CD4-positive, alpha-beta T cell treated with Interleukin-6 for 4 hours (primary cell): ENCODE measurements at places on chromosomes 3 and 15.

DNA sequence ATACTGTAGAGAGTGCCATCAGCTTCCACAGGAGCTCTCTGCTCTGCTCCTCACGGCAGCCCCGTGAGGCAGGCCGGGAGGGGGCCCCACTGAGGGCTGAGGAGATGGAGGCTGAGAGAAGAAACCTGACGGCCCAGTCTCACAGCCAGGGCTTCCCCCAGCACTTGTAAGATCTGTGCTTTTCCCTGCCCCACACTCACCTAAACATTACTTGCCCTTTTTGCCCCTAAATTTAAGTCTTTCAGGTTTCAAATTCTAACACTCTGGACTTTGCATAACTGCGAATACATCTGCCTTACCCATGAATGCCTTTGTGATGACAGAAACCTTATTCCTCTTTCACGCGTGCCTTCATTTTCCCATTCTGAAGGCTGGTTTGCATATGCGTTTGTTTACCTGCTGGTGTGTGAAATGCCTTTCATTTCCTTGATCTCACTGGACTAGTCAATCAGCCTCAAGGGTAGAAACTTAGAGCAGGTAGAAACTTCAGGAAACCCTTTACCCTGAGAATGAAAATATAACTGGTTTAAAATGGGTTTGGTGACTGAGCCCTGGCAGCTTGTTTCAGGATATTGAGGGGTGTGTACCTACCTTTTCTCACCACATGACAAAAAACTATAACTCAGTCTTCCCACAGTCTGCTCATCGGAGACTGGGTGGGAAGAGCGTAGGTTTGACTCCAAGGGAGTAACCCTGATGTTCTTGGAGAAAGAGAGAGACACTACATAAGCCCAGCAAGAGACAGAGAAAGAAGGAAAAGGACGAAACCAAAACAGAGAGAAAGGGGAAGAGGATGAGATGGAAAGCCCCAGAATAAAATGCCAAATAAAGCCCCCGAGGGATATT, 20.1 kb downstream of the SLC12A8 start:
- DNase-seq = no peak

DNA sequence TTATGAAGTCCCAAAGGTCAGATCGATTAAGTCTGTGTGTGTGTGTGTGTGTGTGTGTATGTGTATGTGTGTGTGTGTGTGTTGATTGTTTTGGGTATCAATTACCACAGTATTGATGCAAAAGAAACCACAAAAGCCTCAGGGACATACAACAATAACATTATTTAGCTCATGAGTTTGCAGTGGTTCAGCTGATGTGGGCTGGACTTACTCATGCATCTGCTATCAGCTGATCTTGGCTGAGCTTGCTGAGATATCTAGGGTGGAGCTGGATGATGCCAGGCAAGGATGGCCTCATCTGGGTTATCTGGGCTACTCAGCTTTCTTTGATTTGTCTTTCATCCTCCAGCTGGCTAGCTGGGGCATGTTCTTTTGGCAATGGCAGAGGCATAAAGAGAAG, 82.4 kb upstream of the PRR23C start:
- DNase-seq = no peak

DNA sequence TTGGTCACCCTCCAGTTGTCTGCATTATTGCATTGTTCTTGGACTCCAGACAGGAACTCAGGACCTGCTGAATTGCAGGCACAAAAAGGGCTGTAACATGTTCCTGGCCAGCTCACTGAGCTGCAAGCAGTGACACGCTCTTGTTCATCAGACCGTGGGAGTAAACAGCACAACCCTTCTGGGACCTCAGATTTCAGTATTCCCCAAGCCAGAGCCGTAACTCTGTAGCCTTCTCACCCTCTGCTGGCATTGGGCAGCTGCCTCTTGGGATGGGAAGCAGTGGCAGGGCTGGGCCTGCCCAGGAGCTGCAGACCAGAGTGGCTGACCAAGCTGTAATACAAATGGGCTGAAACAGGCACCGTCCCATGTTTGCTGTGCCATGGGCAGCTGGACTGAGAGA, 607.1 kb upstream of the BCHE start:
- DNase-seq = no peak

DNA sequence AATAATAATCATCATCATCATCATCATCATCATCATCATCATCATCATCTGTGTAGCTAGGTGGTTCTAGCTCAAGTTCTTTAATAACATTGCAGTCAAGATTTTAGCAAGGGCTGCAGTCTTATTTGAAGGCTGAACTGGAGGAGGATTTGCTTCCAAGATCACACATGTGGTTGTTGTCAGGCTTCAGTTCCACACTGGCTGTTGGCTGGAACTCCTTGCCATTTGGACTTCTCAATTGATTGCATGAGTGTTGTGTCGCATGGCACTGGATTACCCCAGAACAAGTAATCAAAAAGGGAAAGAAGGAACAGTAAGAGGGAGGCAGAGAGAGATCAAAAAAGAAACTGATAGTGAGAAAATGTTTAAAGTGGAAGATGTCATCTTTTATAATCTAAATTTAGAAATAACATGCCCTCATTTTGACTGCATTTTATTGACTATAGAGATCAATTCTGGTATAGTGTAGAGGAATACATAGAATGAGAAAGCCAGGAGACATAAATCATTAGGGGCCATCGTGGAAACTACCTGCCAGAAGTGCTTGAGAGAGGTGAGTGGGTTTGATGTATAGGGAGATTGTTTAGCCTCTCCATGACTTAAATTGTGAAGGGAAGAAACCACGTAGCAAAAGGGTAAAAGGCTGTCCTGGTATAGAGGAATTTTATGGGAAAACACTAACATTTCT, 346.6 kb upstream of the RBMS3 start:
- DNase-seq = no peak

DNA sequence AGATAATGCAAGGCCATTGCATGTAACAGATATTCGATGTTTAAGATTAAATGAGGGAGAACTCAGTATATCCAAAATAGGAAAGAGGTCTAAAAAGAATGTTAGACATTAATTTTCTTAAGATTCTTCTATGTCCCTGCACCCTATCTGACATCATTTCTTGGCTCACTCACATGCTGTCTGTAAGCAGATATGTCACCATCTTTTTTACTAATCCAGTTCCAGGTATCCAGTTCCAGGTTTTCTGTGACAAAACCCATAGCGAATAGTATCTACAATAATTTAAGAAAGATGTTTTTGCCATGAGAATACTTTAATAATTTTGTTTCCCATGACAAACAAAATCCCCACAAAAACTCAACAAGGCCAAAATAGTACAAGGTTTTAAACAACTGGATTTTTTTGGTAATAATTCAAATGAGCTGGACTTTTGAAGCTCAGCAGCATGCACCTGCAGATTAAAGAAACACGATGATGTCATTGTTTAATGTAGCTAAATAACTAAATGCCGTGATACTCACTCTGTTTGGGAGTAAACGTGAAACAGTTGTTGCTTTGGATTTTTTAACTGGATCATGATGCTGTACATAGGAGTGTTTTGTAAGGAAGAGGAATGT, 867.6 kb downstream of the EPHA3 start:
- no peak for DNase-seq

GRCh38 chr3:78277801-78278200, 1237.9 kb downstream of the ROBO2 start:
- DNase-seq = no peak

GRCh38 chr3:182242489-182242942, 530.8 kb downstream of the SOX2 start:
- DNase-seq = no peak

- no peak for DNase-seq
These were observed 85.4 kb downstream of the TNIK start for GRCh38 chr3:171374661-171375285.

DNA sequence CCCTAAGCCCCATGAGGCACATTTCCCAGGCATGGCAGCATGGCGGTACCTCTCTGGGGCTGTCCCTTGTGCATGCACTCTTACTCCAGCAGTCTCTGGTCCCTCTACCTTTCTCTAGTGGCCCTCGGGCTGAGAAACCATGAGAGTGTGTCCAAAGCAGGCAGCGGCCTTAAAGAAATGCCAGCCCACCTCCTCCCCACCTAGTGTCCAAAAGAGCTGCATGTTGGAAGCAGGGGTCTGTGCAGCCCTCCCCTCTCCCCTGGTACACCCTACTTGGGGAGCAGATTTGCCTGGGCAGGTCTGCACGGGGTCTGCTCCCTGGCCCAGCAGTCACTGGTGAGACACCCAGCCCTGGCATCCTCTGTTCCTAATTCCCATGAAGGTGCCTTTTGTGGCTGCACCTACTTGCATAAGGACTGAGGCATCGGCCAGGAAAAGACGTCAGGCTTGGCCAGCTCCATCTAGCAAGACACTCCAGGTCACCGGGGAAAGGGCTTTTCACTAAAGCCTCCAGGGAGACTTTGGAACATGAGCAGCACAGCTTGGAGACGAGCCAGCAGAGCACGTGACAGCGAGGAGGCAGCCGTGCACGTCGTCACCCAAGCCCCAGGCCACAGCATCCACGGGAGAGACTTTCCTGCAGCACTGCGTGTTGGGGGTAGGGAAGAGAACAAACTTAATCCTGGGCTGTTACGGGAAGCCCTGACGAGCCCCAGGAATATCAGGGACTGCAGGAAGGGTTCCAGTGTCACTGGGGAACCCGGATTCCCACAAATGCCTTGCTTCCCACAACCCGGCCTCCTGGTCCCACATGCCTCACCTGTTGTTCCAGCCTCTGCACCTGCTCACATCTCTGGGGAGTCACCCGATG, 38.8 kb downstream of the TM2D3 start:
- no peak for DNase-seq

GRCh38 chr3:59143447-59143846, 93.6 kb upstream of the CFAP20DC start:
- DNase-seq = no peak

DNA sequence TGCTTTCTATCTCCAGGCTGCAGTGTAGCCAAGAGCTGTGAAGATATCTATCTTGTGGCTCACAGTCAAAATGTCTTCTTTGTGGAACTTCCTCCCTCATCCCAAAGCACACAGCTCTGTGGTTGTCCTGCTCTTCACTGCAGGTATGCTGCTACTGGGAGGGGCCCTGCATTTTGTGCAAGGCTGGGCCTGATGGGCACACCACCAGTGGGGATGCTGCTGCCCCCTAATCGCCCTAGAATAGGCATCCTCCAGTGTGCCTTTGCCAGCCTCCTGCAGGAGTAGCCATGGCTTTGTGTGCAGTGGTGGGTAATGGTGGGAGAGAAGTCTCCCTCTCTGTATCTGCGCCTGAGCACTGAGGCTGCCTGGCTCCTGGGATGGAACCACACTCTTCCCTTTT, 297.3 kb downstream of the DOCK3 start:
- DNase-seq = no peak

DNA sequence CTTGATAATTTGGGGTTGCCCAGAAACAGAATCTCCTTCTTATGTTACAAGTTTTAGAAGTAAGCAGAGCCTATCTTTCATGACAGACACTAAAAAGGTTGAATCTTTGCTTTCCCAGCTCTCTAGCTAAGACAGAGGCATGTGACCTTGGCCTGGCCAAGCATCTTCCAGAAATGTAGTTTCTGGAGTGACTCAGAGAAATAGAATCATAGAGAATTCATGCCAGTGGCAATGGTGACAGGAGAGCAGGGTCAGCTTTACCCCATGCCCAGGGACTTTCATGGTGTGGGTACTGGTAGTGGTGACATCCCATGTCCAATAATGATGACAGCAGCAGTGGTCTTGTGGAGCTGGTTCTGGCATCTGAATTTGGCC, 4.0 kb upstream of the PARP6 start:
- DNase-seq = no peak

- no peak for DNase-seq
These were observed 74.1 kb upstream of the MITF start for GRCh38 chr3:69665026-69665737.

- DNase-seq = no peak
These were observed 593.8 kb upstream of the GBE1 start for GRCh38 chr3:82355228-82355627.

DNA sequence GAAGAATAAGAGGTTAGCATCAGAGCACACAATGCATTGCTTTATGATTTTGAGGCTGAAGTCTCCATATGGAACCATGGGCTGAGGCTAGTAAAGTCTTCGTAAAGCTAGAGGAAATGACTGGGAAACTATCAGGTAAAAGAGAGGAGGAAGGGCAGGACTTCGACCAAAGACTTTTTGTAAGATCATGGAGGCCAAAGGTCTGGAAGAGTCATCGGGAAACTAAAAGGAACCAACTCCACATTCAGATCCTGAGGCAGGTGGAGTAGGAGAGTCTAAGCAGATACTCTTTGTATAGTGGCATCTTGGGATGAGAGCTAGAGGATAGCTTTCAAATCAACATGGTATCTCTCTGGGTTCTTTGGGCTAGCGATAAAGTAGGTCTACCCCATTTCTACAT, 36.3 kb downstream of the SEMA6D start:
- no peak for DNase-seq

- peak; percentile 95 for DNase-seq
These were observed 1.1 kb upstream of the SPTBN5 start for GRCh38 chr15:41894791-41895463.

GRCh38 chr15:96347181-96348111, 16.9 kb downstream of the NR2F2 start:
- no peak for DNase-seq

DNA sequence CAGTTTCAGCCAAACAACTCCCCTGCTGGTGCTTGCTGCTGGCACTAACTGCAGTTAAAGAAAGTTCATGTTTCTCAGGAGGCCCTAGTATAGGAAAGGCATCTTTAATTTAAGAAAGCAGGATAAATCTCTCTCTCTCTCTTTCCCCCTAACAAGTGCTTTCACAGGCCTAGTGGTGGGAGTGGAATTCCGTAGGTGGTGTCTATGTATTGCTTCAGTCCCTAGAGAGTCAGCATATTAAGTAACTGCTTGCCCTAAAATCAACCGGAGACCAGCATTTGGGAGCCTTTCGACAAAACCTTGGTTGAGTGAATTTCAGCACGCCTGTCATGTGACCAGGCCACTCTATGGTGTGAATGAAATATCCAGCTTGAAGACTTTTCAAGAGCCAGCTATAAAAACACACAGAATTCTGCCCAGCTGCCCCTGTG, 169.2 kb upstream of the TGFBR2 start:
- no peak for DNase-seq
